ENCODE measurements at places on chromosomes 13 and 19.
A peak's percentile ranks its signal among the peaks of the same experiment; 100 is the strongest.

GRCh38 chr13:74921326-74921725 is 560.6 kb downstream of the TBC1D4 start:
- no peak for DNase-seq

DNA sequence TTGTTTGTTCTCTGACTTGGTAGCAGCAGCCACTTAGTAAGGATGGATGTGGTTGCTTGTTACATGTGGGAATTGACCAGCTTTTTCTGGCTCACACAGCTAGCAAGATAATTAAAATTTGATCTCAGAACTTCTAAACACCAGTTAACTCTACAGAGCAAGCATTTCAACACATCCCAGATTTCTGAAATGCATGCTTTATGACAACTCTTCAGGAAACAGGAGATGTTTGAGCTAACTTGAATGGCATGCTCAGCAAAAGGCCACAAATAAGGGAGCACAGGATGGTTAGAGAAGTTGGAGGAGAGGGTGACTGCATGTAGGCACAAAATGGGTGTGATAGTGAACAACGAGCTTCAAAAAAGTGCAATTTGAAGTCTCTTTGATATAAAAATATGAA is 167.1 kb upstream of the SPRY2 start:
- no peak for DNase-seq

DNA sequence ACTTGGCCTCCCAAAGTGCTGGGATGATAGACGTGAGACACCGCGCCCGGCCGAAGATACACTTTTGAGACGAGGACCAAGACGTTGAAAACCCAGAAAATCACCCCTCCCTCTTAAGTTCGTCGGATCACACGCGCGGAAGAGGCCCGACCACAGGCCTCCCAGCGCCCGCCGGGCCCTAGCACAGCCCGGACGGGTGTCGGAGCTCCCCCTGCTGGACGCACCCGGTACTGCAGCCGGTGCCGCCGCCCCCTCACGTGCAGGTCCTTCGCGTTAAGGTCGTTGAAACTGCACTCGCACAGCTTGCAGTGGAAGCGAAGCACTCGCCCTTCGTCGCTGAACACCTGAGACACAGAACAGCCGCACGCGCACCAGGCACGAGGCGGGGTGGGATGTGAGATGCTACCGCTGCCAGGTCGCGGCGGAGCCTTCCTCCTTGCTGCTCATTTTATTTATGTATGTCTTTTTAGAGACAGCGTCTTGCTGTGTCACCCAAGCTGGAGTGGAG is 35.7 kb upstream of the MATK start:
- peak; percentile 64 for DNase-seq

- no peak for DNase-seq
Measured at GRCh38 chr19:47284324-47284899, 9.7 kb downstream of the INAFM1 start.

- DNase-seq, result no peak
Measured at GRCh38 chr13:45411221-45411620, 7.0 kb downstream of the SLC25A30 start.

- no peak for DNase-seq
Measured at GRCh38 chr19:56959205-56959604, 118.7 kb upstream of the PEG3 start.

DNA sequence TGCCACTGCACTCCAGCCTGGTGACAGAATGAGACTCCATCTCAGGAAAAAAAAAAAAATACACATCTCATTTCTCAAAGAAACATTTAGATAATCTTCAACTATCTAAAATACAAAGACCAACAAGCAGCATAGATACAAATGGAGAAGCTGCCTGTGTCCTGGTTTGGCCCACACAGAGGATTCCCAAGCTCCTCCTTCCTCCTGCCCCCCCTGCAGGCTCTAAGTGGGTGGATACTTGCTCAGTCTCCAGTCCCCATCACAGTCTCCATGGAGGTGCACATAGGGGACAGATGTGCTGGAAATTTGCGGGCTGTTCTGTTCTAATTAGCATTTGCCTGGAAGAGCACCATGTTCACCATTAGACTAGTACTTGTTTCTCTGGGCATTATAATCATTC is 59.9 kb downstream of the ABCC4 start:
- DNase-seq, result no peak

Measured in right hindlimb (tissue), 1 donor.